ENCODE measurements at places on chromosomes 3 and 15.

DNA sequence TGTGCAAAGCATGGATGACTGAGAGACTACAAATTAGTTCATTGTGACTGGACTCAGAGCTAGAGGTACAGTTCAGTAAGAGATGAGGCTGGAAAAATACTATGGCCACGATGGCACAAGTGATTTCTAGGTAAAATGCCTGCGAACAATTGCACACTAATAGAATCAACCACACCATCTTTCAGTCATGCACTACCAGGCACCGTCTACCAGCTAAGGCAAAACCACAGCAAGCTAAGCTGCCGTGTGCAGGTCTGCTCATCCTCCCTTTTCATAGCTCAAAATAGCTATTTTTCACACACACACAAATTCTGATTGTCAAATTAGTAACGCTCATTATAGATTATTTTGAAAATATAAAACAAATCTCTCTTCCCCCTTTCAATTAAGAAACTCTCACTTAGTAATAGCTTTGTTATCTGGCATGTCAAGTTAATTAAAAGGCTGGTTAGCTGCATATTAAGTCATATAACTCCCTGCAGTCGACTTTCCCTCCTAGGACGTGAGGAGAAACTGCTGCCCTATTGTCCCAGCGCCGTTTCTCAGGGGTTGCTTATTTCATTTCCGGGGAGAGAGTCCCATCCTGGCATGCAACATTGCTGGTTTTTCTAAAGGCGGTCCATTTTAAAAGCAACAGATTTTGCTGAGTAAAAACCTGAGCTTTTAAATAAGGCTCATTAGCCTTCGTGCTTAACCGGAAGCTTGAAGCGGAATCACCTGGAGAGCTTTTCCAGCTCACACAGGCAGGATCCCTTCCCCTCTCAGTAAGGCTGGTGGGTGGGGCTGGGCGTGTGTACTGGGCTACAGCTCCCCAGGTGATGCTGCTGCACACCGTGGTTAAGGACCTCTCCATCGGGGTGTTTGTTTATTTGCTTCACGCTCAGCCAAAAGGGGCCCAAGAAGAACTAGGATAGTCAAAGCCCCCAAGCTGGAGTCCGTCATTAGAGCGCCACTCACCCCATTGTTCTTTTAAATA, 16.9 kb upstream of the MEX3B start:
- DNase-seq = no peak

DNA sequence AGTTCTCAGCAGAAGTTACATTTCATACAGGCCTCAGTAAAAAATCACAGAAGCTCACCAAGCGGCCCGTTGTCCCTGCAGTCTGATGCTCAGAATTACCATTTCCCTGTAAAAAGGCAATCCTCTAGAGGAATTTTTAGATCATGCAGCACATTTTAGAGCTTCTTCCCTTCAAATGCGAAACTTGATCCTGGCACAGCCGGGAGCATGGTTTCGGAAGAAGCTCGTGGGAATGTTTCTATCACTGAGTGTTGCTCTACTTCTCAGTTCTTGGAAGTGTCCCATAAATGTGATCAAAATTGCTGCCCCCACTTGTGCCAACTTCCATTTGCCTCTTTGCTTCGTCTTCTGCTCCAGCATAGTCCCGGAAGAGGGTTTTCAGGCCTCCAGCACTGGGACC, 3.8 kb upstream of the H1-8 start:
- DNase-seq = no peak

DNA sequence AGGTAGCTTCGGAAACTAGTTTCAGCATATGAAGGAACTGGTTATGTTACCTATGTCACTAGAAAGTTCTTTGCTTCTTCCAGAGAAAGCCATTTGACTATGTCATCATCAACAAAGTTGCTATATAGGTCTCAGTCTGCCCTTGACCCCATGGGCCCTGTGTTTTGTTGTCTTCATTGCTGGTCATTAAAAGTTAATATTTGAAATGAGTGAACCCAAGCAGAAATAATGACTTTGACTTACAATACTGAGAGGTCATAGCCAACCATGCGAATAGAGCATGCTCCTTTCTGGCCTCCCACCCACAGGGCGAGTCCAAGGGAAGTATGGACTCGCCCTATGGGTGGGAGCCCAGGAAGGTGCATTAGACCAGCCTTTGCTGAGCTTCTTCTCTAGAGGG, 40.9 kb downstream of the APH1B start:
- DNase-seq = no peak

- DNase-seq = peak; percentile 31
Observed at GRCh38 chr3:98039322-98040024, 4.4 kb upstream of the GABRR3 start.

- DNase-seq = no peak
Observed at GRCh38 chr3:124269619-124270018, 277.7 kb upstream of the ROPN1 start.

DNA sequence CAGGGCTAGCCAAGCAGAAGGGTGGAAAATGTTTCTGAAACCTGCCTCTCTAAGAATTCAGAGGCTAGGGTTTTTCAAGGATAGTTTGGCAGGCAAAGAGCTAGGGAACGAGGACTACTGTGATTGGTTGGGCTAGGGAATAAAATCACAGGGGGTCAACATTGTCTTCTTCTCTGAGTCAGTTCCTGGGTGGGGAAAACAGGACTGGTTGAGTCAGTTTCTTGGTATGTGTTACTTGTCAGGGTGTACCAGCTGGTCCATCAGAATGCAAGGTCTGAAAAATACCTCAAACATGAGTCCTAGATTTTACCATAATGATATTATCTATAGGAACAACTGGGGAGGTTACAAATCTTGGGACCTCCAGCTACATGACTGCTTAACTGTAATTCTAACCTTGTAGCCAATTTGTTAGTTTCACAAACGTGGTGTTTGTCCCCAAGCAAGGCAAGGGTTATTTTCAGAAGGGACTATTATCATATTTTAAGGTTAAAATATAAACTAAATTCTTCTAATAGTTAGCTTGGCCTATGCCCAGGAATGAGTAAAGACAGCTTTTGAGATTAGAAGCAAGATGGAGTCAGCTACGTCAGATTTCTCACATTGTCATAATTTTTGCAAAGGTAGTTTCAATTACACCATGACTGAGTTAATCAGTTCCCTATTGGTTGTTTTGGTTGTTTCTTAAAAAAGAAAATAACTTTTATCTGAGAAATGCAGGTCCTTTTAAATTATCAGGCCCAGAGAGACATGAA, 231.5 kb downstream of the ALCAM start:
- no peak for DNase-seq

- DNase-seq = no peak
Observed at GRCh38 chr3:32484436-32484835, 18.2 kb downstream of the CMTM6 start.

GRCh38 chr3:171301002-171301401, 159.2 kb downstream of the TNIK start:
- no peak for DNase-seq

DNA sequence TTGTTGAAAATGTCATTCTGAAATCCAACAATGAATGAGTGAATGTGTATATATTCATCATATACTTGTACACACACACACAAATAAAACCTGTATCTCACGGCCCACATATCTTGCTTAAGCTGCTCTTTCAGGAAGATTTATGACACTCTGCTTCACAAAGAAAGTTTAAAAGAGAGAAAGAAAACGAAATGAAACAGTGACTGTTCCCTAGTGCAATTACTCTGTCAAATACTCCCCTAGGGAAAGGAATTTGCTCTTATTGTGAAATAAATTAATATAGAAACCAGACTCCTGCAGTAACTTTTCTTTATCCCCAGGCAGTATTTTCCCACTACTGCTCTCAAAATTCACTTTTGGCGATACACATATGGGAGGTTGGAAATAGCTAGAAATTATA, 329.1 kb downstream of the VPS13C start:
- DNase-seq = no peak

DNA sequence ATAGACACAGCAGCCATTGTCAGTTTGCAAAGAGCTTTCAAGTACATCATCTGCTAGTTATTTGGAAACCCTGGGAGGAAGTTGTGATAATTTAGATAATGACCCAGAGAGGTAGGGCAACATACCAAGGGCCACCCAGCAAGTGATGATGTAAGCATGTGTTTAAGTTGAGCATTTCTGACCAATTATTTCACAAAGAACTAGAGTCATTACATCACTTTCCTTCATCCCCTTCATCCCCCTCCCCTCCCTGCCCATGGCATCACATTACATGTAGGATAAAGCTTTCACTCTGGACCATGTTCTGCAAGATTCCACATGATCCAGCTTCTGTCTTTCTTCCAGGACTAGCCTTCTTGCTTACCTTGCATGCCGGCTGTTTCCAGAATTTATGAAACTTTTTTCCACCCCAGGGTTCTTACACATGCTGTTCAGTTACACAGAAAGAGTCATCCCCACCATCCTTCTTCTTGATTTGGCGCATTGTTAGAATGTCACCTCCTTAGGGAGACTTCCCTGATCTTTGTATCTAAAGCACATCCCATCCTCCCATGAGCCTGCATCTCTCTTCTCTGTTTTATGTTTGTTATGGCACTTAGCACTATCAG, 71.3 kb downstream of the PTPRG start:
- no peak for DNase-seq

GRCh38 chr3:85455561-85456200, 496.9 kb downstream of the CADM2 start:
- no peak for DNase-seq

GRCh38 chr3:188734395-188734794, 437.4 kb upstream of the TPRG1 start:
- no peak for DNase-seq
